Activated T-cell treated with anti-CD3 and anti-CD28 coated beads, Interleukin-2, amount 50 U/mL, for 72 hours (primary cell): ENCODE measurements at places on chromosomes 4 and X. TPM values are rescaled to one million over a fixed set of nuclear protein-coding genes. Genes with fewer than 3 reads are reported as not detected.

The USP9X gene
- total RNA-seq = 95.1 TPM

The SH2D1A gene
- total RNA-seq = 47.1 TPM

The FAM184B gene
- not detected for total RNA-seq

The TKTL2 gene
- total RNA-seq = not detected

- no peak for DNase-seq
Observed at GRCh38 chr4:101475246-101475645, 127.9 kb upstream of the PPP3CA start.

DNA sequence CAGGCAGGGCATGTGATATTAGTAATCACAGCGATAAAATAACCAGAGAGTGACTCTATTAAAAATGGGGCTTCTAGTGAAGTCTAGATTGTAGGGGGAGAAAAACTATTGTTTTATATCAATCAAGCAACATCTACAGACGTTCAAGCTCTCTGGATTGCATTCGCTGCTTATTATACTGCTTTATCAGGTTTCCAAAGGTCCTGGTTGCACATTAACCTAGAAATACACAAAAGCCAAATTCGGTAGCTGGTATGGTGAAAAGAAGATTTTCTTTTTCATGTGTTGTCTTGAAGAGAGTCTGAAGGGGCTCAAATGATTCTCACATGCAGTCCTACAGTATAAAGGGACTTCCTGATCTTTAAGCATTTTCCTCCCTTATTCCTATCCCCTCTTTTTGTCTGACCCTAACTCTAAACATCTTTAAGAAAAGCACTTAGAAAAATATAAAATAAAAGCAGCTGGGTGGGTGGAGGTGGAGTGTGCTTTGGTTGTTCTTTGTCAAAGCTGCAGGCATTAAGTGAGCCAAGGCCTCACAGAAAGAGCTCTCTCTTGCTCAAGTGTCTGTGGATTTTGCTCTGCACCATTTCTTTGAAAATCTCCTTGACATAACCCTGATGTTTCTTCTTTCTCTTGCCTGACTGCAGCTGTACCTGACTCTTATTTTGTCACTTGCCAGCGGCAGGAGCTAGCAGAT, 46.1 kb downstream of the MID1IP1 start:
- no peak for DNase-seq

DNA sequence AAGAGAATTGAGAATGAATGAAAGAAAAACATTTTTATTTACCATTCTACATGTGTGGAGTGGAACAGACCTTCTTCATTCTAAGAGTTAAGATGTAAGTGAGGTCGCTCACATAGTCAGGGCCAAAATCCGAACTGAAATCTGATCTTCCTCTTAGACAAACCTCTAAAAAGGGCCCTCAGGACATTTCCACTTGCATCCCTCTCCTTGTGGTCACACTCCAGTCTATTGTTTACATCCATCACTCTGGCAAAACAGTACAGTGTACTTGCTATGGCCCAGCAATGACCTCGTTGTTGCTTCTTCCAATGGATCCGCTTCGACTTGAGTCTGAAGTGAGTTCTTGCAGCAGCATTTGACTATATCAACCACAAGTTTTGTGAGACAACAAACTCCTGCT, 54.2 kb downstream of the MOSPD2 start:
- no peak for DNase-seq

GRCh38 chrX:9955506-9955905, 11.7 kb upstream of the CLDN34 start:
- DNase-seq = no peak
